CD8-positive, alpha-beta T cell (primary cell): ENCODE measurements at places on chromosomes 2 and 18.

DNA sequence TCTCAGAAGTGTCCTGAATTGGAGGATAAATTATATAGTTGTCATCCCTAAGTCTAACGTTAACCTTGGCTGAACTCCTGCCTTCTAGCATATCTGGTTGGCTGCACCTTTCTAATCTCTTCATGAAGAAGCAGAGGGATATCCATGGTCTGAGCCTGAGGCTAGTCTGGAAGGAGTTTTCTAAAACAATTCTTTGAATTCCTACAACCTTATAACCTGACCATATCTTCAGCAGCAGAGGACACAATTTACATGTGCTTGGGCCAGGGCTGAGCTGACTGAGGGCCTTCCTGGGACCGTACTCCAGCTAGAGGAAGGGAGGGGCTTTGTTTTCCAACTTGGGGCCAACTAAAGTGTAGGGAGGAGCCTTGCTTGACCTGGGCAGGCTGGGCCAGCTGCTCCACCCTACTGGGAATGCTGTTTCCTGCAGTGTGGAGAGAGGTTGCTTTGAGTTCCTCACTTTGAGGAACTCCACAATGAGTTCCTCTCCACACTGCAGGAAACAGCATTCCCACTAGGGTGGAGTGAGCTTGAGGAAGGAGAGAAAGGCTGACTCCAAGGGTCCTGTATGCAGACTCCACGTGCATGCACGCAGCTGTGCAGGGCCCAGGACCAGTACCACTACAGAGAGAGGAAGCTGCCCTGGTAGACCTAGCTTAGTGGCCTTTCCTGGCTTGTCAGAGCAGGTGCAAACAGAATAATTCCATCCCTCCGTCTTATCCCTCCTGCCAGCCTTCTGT, 19.6 kb downstream of the CEP68 start:
- no peak for DNase-seq

DNA sequence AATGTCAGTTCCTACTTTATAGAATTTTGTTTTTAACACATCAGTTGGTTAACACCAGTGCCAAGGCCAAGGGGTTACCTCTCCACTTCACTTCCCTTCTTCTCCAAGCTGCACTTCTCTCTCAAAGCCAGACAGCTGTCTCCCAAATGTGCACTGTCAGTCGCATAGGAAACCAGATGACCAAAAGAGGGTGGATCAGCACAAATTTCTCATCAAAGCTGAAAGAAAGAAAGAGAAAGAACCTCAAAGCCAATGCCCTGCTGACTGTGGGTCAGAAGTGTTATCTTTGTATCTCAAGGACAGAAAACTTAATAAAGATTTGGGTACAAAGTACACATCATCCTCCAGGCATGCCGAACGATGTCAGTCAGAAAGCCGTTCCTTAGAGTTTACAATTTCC, 32.2 kb downstream of the SPATS2L start:
- DNase-seq, result no peak

DNA sequence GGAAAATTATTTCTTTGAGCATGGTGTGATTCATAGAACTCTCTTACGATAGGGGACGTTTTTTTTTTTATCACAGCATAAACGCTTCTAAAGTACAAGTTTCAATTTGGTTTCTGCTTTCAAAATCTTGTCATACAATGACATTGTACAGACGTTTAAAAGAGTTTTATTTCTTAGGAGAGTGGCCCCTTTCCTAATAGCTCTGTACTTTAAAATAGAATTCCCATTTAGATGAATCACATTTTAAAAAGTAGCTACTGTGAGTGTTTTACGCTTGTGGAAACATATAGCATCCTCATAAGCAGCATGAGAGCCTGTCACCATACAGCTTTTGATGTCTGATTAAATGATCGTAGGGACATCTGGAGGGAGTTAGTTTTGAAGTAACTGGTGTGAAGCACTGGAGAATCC, 510.9 kb downstream of the PARD3B start:
- no peak for DNase-seq

DNA sequence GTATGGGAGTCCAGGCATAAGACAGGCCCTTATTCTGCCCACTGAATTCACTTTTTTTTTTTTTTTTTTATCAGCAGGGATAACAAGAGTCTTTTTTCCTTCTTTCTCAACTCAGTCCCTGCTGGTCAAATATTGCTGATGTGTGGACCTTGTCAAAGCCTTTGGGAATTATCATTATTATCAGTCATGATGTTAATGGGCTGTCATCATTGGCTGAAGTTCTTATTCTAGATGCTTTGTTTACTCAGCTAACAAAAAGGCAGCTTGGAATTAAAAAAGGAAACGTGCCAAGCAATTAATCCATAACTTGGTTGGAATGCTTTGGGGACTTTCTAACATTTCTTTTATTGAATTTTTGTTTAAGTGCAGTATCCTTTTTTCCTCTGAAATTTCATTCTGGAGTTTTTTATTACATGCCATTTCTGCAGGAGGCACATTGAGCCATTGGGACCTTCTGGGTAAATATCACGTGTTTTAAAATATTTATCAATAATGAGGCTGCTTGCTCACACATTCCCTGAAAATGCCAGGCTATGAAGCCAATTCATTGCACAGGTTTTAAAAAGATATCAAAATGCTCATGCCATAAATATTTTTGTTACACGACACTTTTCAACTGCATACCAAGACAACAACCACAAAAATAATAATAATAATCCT, 246.3 kb downstream of the TXNL1 start:
- no peak for DNase-seq

- DNase-seq, result no peak
These were observed 25.1 kb upstream of the ARHGAP25 start for GRCh38 chr2:68709421-68709911.

GRCh38 chr18:48875314-48875941, 75.3 kb downstream of the SMAD7 start:
- DNase-seq, result no peak

- no peak for DNase-seq
These were observed 2.4 kb upstream of the ADCYAP1 start for GRCh38 chr18:902229-902628.
